ENCODE measurements at places on chromosomes 1 and 21.

DNA sequence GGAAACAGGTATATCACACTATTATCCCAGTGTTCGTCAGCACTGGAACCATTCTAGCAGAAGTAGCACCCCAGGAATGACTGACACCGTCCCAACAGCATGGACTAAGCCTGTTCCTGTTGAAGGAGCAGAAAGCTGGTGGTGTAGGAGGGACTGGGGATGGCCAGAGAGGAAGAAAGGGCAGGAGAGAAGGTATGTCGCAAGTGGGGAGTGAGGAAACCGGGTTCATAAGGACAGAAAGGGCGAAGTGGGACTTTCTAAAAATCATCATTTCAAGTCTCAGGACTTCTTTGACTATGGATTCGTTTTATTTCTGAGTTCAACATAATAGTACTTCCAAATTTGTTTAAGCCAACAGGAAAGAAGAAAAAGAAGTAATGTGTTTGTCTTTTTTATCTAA, 19.7 kb upstream of the MX1 start:
- DNase-seq = no peak

- DNase-seq = peak; percentile 22
These were observed at the start of gene PLPPR4 for GRCh38 chr1:99264201-99265021. TSS of gene PLPPR4 (plus strand) at chr1:99264492. CDS start at chr1:99264594, 102 bp downstream.

DNA sequence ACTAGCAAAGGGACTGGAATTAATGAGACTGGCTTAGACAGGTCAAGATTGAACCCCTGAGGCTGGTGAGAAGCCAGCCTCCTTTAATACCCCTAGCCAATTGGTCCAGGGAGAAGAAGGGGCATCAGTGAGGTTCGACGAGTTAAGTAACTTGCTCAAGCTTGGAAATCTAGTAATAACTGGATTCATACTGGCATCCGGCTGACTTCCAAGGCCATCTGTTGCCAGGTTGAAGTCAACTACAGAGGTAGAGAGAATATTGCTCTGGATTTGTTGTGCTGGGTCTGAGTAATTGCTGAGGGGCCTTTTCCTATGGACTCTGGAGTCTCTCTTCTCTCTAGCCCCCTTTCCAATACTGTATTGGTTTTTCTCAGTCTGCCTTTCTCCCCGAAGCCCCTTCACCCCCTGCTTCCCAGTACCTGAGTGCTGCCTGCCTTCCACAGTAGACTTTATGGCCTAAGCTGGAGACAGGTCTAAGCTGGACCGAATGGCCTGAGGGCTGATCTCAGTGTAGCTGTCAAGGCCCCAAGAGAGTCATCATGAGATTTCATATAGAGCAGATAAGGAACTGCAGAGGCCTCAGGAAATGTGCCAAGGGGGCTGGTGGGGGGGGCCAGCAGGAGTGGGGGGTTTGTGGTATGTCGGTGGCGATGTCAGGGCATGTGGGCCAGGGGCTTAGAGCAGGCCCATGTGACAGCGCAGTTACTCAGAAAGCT, 42.4 kb upstream of the IL19 start:
- DNase-seq = no peak

GRCh38 chr1:194293851-194294405, 1107.5 kb upstream of the B3GALT2 start:
- DNase-seq = no peak

DNA sequence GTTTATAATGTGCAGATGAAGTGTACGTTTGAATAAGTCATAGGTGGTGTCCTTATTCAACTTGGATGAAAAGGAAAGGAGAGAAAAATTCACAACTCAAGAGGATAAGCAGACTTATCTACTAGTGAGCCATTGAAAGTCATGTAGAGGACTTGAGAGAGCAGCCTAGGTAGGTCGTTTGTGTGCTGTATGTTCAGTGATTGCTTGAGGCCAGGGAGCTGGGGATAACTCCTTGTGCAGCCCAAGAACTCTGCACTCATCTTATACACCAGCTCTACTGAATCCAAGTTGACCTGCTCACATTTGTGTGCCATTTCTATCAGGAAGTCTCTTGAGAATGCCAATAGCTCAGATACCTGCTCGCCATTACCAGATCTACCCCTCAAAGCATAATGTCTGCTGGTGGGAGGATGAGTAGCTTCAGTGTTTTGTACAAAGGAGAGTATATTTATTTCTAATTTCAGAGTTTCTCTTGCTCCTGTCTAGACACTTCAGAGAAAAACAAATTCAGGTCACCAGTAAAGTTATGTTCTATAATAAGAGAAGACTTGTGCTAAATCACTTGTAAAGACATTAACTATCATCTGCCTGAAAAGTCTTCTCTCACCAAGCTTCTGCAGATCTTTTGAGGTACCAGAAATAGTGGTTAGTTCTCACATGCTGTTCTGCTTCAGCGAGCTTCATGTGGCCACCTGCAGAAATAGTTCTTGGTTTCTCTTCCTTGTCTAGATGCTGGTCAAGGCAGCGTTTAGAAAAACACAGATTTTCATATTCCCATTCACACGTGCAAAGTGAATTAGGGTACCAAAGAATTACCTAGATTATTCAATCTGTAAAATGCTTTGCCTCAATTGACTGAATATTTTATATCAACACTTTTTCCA, 10.8 kb downstream of the S1PR1 start:
- DNase-seq = no peak

GRCh38 chr1:156894711-156895454, 1.4 kb downstream of the PEAR1 start:
- peak; percentile 51 for DNase-seq

- no peak for DNase-seq
These were observed 13.4 kb downstream of the TMEM63A start for GRCh38 chr1:225868631-225869330.

DNA sequence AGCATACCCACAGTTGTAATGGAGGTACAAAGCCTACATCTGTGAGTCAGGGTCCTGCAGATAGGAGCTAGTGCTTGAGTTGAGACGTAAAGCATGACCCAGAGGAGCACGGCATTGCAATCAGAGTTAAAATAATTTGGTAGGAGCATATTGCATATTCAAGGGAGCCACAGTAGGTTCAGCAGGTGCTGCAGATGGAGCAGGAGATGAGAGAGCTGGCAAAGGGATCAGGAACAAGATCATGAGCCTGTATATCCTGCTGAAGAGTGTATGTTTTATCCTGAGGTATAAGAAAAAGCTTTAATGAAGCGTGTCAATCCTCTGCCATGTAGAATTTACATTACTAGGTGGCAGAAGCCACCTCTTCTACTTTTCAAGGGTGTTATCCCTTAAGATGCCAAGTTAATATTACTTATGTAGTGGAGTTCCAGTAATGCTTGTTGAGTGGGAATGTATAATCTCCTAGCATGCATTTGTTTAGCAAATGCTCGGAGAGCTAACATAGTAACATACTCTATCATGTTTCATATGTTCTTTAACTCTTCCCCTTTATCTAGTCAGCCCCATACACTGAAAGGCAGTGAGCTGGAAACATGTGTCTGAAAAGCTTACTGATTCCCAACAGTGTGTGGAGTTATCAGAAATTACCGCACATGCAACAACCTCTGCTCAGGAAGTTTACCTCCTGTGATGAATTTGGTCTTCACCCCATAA, 300.3 kb downstream of the GRIK1 start:
- DNase-seq = no peak

- DNase-seq = no peak
These were observed 37.1 kb upstream of the ADAM30 start for GRCh38 chr1:119933397-119933796.

DNA sequence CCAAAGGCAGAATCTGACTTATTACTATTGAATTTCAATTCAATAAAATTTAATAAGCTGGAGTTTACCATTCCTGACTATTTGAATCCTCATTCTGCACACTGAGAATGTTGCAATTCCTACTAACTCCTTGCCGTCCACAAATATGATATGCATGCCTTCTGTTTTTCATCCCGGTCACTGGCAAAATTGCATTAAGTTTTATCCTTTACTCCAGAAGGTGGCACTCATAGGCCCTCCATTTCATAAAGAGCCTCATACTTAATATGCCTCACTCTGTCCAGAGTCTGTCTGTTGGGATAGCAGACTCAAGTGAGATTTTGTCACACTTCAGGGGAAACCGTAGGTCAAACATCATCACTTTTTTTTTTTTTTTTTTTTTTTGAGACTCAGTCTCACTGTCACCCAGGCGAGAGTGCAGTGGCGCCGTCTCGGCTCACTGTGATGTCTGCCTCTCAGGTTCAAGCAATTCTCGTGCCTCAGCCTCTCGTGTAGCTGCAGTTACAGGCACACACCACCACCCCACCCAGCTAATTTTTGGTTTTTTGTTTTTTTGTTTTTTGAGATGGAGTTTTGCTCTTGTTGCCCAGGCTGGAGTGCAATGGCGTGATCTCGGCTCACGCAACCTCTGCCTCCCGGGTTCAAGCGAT, 27.3 kb downstream of the F11R start:
- DNase-seq = peak; percentile 93

GRCh38 chr1:147270721-147271120, 28.2 kb downstream of the CHD1L start:
- DNase-seq = no peak

DNA sequence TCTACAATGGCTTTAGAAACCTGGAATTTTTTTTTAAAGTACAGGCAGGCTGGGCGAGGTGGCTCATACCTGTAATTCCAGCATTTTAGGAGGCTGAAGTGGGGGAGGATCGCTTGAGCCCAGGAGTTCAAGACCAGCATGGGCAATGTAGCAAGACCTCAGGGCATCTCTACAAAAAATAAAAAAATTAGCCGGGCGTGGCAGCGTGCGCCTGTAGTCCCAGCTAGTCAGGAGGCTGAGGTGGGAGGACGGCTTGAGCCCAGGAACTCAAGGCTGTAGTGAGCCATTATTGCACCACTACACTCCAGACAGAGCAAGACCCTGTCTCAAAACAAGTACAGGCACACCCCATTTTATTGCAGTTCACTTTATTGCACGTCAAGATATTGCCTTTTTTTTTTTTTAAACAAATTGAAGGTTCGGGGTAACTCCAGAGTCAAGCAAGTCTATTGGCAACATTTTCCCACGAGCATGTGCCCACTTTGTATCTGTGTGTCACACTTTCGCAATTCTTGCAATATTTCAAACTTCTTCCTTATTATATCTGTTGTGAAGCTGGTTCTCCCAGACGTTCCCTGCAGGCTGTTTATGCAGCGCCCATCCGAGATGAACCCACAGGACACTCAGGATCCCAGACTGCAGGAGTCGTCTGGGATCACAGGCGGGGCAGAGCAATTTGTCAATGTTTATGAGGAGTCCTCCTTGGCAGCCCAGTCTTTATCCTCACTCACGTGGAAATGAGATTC, 4.7 kb downstream of the HES2 start:
- peak; percentile 47 for DNase-seq

DNA sequence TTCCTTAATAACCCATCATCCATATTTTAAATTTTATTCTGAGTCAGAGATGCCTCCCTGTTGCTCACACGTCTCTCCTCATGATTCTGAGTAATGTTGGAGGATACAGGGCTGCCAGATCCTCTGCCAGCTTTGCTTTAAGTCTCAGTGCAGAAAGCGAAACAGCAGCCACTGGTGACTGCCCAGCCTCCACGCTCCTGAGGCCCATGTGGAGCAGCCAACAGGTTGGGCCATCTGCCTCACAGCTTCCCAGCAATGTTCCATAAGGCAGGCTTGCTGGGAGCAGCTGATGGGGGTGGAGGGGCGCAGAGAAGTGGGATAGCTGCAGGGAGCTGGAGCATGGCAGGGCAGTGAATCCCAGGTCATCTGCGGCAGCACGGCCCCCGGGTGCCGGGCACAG, 104.2 kb downstream of the IGSF21 start:
- DNase-seq = no peak

- DNase-seq = no peak
These were observed 48.5 kb downstream of the SCCPDH start for GRCh38 chr1:246772686-246773085.

DNA sequence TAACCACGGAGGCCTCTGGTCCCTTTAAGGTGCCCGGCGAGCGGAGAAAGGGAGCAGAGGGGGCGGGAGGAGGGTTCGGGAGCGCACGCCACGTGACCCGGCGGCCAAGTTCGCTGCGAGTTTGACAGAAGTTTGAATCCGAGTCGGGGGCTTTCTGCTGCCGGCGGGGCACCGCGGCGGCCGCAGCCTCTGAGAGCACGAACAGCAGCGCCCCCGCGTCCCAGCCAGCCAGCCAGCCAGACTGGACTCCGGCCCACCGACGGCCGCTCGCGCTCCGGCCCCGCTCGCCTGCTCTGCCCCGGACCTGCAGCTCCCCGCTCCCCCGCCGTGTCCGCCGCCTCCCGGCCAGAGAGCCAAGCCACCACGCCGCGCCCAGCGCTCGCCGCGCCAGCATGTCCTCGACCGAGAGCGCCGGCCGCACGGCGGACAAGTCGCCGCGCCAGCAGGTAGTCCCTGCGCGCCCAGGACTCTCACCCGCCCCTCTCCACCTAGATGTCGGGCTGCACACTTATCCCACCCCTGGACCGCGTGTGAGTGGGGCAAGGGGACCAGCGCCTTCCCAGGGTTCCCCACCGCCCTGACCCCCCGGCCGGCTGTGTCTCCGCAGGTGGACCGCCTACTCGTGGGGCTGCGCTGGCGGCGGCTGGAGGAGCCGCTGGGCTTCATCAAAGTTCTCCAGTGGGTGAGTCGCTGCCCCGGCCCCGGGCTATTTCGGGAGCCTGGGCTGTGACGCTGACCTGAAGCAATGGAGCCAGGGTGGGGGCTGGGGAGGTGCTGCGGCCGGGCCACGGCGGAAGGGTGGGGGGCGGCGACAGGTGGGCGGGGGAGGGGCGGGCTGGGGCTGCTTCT, at the start of gene SYPL2:
TSS of gene SYPL2 (plus strand) at position 95 of the 849 bp plus-strand sequence. CDS start at position 393, 298 bp downstream.
- DNase-seq = peak; percentile 37

GRCh38 chr1:925561-926421, 2.1 kb downstream of the SAMD11 start:
- peak; percentile 45 for DNase-seq

DNA sequence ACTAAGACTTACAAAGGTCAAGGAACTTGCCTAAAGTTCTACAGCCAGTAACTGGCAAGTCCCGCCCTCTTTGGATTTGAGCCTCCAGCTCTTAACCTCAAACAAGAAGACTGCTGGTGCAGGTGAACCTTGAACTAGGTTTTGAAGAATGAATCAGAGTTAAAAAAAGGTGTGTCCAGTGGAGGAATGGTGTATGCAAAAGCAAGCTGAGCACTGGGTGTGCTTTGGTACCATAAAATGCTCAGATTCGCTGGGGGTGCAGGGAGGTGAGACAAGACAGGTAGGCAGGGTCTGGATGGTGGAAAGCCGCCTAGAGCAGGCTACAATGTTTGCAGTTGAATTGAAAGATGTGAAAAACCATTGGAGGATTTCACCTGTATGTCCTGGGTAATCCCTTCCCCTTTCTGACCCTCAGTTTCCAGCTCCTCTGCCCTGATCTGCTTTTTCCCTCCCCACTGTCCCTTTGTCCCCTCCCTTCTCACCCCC, 39.8 kb downstream of the FOXD2 start:
- no peak for DNase-seq

- no peak for DNase-seq
These were observed 385.5 kb downstream of the SMYD3 start for GRCh38 chr1:246121533-246121932.

All from fibroblast of villous mesenchyme (primary cell).